ENCODE measurements at places on chromosomes 16 and 17.
A peak's percentile ranks its signal among the peaks of the same experiment; 100 is the strongest.

DNA sequence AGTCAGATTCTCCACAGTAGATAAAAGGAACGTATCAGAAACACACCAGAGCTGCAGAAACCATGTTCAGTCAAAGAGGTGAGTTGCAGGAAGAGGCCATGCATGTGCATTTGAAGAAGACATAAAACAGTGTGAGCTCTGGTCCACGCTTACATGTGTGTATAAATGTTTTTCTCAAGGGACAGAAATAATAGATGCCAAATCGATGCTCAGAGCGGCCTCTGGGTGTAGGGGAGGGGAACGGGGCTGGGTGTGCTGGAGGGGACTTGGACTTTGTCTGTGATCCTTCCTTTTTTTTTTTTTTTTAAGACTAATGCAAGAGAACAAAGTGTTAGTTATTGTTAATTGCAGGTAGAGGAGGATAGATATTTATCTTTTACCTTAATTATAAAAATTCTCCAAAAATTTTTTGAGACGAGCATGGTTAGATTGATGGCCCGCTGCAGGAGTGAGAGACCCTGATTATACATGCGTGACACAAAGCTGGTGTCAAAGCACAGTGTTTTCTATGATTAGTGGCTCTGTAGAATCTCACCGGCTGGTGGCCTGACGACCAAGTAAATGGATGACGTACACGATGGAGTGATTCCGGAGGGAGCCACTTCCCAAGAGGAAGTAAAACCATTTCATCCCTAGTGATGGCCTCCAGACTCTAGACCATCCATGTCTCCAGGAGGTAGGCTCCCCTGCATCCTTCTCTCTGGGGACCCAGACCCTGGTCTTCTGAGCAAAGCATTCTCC is 240.2 kb downstream of the ENGASE start:
- no peak for DNase-seq

DNA sequence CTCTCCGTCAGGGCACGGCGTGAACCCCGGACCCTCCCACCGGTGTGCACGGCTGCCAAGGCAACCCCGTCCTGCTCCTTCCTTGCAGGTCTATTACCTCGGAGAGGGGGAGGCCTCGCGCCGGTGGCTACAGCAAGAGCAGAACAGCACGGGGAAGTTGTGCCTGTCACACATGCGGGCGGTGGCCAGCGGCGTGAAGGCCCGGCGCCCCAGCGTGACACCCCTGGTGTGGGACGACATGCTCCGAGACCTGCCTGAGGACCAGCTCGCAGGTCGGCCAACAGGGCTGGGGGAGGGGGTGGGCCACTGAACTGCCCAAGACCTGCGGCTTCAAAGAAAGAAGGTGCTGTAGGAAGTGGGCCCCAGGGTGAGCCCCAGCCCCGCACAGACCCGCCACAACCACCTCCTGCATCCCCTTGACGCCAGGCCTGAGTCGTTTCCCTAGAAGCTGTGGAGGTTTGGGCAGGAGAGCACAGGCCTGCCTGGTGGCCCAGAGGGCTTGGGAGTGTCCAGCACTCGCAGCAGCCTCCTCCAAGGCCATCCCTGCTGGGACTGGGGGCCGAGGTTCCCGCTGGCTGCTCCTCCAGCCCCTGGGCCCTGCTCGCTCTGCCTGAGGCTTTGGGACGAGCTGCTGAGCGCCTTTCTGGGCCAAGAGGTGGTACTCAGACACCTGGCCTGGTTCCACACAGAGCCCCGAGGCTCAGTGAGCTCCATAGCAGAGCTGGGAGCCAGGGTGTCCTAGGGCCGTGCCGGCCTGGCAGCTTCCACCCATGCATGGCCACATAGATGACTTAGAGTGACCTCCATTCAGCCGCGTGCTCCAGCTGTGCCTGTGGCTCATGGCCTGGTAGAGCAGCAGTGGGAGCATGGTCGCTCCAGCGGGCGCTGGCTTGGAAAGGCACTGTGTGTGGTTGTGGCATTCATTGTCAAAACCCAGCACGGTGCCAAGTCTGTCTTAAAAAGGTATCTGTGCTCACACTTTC is 14.7 kb downstream of the CYBC1 start:
- DNase-seq = no peak

- DNase-seq = no peak
These were observed 1.6 kb downstream of the CTCF start for GRCh38 chr16:67563708-67564468.

- DNase-seq = no peak
These were observed at the start of gene PYCARD for GRCh38 chr16:31202414-31203375. TSS of gene PYCARD (minus strand) at chr16:31202760. CDS start at chr16:31202690, 70 bp downstream.

DNA sequence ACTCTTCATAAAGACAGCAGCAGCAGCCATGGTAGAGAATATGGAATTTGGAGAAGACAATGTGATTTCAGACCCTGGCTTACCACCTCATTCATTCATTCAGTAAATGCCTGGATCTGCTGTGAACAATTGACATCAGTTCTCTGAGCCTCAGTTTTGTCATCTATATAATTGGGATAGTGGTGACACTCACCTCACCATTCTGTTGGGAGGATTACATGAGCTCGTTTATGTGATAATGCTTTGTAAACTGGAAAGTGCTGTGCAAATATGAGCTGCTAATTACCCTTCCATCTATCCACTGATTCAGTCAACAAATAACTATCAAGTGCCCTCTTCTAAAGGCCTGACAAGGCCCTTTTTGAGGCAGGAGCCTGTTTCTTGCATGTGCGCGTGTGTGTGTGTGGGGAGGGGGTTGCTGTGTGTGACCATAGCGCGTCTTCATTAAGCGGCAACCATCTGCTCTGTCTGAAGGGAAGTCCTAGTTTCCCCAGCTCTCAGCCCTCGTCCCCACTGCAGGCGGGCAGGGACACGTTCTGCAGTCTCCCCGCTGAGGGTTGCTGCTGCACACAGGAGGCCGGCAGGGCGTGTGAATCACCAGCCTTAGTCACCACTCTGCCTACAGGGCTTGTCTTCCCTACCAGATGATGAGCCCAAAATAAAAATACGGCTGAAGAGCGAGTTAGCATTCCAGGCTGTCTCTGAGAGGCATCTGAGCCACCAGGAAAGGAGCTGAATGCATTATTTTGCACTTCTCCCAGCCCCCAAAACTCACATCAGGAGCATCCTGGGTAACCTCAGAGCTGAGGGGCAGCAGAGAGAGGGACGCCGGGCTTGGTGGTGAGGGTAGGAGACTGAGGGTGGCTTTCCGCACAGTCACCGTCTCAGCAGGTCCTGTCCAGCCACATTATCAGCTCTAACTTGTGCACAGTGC is 19.9 kb downstream of the ARL4D start:
- peak; percentile 75 for DNase-seq

DNA sequence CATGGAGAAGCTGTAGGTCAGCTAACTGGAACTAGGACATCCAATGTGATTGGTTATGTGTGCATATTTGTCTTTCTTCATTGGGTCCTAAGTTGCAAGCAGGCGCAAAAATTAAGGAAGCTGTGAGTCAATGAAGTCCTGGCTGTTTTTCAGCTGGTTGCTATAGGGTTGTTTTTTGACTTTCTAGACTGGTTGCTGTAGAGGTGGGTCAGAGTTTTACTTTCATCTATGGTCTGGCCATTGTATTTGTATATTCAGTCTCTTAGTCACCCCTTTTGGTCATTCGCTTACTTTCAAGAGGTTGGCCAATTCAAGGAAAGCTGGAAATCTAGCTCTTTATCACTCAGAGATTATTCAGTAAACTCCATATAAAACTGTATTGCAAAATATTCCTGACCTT is 62.0 kb upstream of the AMZ2 start:
- no peak for DNase-seq

DNA sequence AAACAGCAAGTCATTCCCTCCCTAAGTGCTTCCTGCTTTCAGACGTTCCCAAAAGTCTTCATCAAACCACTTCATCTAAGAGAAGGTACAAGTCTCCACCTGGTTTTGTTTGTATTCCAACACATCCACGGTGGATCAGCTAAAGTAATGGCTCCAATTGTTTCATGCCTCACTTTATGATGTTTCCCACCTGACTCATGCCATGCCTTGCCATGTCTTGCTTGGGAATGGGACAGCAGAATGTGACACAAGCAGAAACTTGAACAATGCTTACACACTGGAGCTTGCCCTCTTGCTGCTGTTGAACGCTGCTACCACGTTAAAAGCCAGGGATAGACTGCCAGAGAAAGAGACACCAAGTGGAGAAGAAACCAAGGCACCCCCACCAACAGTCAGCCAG is 43.8 kb downstream of the MYH10 start:
- DNase-seq = no peak

- no peak for DNase-seq
These were observed 230.3 kb downstream of the MRTFB start for GRCh38 chr16:14301169-14302030.

DNA sequence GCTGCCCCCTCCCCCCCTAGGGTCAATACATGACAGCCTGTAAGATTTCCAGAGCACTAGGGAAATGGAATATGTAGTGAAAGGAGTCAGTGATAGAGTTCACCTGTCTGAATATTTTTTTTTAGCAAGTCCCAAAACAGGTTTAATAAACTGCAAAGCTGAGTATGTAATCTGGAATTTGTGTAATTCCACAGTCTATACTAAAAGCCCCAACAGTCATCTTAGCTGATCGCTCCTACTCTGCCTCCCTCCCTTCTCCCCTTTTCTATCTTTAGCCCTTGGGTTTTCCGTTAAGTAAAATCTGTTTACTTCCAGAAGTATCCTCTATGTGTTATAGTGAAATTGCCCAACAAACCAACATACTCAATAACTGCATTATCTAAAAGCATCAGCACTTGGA is 3.5 kb downstream of the CDH13 start:
- DNase-seq = no peak

DNA sequence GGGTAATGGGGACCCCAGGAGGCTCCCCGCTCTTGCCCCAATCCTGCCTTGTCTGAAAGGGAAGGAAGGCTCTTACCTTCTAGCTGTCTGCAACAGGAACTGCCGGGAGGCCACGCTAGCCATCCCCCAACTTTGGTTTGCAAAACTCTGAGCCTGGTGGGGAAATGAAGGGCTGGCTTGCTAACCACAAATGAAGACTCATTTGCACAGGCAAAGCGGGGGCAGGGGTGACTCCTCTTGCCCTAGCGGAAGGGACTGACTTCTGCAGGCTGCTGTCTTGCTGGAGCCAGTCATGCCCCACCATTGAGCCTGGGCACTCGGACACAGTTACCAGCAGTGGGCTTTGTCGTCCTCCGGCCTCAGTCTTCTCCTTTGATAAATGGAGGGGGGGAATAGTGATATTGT is 52.6 kb downstream of the PLCG2 start:
- DNase-seq = no peak

DNA sequence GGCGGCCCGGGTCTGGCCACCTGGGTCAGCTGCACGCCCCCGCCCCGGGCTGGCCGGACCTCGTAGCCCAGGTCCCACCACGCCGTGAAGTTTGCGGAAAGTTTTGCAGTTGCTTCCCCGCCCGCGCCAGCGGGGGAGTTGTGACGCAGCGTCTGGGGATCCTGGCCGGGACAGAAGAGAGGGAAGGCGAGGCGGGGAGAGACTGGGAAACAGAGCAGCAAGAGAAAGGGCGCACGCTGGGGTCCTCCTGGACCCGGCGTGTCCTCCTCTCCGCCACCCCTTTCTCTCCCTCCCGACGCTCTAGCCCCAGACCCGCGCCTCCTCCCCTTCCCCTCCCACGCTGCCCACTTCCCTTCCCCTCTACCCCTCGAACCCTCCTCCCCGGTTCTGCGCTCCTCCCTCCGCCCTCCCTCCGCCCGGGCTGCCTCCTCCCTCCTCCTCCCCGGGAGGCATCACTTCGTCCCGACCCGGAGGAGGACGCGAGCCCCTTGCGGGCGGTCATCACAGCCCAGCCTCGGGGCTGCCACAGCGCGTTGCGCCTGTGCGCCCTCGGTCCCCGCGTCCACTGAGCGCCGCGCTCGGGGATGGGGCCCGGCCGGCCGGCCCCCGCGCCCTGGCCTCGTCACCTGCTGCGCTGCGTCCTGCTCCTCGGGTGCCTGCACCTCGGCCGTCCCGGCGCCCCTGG is at the start of gene MRC2:
TSS of gene MRC2 (plus strand) at position 452 of the 685 bp plus-strand sequence. CDS start at position 585, 133 bp downstream.
- no peak for DNase-seq

DNA sequence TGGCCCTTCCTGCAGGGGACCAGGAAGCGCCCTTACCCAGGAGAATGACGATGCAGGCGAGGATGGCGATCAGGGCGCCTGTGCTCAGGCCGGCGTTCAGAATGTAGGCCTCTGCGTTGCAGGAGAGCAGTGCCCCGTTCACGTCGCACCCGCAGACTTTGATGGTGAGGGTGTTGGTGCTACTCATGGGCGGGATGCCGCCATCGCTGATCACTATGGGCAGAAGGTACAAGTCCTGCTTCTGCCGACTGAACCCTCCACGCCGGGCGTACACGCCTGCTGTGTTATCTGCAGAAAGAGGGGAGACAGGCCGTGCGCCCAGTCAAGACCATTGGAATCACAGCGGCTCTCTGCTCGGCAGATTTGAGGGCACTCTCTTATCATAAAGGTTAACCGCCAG is 171.1 kb downstream of the CDH11 start:
- no peak for DNase-seq

DNA sequence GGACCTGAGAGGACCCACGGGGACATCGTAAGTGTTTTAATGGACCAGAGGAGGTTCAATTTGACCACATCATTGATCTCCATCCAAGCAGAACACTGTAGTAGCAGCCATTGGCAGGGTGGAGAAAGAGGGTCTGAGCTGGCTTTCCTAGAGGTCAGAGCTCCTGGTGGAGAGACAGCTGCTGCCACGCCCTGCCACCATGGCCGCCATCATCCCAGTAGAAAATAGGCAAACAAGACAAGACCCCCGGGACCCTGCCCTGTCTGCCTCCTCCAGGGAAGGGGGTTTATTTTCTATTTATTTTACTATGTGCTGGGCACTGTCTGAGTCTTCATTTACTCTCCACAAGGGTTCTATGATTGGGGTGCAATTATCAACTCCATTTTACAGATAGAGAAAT is 11.4 kb upstream of the ITGA3 start:
- no peak for DNase-seq

- no peak for DNase-seq
These were observed 12.6 kb upstream of the CDR2 start for GRCh38 chr16:22386976-22387375.

- no peak for DNase-seq
These were observed 114.2 kb upstream of the TMEM97 start for GRCh38 chr17:28204751-28205150.

- DNase-seq = no peak
These were observed 470 bp downstream of the TRPV3 start for GRCh38 chr17:3556916-3557767.

- no peak for DNase-seq
These were observed 4.2 kb downstream of the CDRT4 start for GRCh38 chr17:15462976-15463772.

- no peak for DNase-seq
These were observed 12.0 kb downstream of the GALK1 start for GRCh38 chr17:75752802-75753513.

GRCh38 chr16:89346869-89347268 is 129.4 kb downstream of the ZNF778 start:
- DNase-seq = no peak

GRCh38 chr17:38538906-38539305 is 66.8 kb downstream of the SRCIN1 start:
- DNase-seq = no peak

Data from NCI-H446 treated with DMSO at 0.1 percent for 48 hours (cell line).